ENCODE measurements at places on chromosomes 7 and 10.

- DNase-seq, result no peak
Observed at GRCh38 chr10:121525251-121526134, 72.8 kb downstream of the FGFR2 start.

DNA sequence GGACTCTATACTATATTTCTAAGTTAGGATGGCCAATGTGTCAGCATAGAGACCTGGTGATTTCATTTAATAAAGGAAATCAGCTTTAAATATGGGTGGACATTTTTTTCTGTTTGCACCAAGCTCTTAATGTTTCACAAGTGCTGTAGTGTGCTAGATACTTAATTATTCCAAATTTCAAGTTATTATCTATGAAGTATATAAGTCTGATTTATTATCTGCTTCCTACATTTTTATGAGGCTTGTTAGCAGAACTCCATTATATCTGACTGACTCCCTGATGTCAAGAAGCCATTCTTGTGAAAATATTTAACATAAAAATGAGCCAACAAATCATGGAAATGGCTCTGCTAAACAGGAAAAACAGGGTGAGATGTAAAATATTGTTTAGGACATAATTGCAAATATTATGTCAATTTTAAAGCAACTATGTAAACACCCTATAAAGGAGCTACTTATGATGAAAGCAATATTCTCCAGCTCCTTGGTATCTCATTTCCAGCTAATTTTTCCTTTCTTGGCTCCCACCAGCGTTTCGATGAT is 1415.2 kb downstream of the GATA3 start:
- DNase-seq, result no peak

DNA sequence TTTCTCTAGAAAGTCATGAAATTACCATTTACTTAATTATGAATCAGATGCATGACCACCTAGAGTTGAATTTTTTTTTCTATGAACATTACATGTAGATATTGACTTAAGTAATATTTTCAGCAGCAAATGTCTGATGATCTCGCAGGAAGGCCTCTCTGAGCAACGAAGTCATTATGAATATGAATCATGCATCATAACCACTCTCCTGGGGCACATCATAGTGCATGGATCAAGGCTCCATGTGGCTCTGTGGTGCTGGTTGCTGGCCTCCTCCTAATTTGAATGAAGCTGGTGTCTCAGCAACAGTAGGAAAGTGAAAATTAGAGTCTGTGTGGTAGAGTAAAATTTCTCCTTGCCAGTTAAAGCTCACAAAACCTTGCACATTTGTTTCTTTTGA is 121.4 kb upstream of the INHBA start:
- peak; percentile 63 for DNase-seq

DNA sequence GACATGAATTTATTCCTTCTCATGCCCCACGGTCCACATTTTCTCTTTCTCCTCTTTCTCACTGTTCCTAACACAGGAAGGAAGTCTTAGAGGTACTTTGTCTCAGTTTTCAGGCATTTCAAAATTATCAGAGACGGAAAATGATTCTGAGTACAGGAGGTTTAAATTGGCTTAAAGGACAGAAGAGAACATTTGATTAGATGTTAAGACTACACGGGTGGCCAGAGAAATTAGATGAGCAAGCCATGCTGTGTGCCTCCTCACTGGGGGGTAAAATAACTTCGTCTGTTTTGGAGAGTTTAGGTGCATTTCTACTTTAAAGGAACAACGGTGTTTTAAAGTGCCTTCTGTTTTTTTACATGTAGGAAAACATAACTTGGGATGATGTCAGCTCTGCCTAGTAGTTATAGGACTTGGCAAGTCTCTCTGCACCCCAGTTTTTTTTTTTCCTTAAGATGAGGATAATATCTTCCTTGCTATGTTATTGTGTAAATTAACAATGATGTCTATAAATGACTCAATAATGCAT is 66.9 kb downstream of the MCMBP start:
- no peak for DNase-seq

- DNase-seq, result no peak
Observed at GRCh38 chr10:64101606-64102263, 580.5 kb downstream of the REEP3 start.

GRCh38 chr7:155645662-155646061 is 1.2 kb downstream of the RBM33 start:
- no peak for DNase-seq

GRCh38 chr7:4753598-4754432 is 21.6 kb upstream of the AP5Z1 start:
- DNase-seq, result no peak

- no peak for DNase-seq
Observed at GRCh38 chr10:110214371-110214826, 7.0 kb downstream of the MXI1 start.

DNA sequence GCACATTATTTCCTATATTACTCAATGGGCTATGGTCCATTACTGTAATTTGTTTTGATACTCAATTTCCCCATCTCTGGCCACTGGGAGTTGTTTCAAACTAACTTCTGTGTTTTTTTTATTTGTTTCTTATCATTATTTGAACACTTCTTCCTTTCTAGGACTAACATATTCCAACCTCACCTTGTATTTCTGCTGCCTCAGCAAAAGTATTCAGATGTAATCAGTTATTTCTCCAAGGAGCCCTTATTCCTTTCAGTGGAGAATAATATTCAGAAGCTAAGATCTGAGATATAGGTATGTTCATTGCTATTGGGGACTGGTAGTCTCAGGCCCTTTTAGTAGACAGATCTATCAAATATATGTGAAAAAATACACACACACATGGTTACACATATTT is 36.9 kb downstream of the TMEM168 start:
- DNase-seq, result no peak

- no peak for DNase-seq
Observed at GRCh38 chr10:78250313-78251015, 216.8 kb downstream of the RPS24 start.

DNA sequence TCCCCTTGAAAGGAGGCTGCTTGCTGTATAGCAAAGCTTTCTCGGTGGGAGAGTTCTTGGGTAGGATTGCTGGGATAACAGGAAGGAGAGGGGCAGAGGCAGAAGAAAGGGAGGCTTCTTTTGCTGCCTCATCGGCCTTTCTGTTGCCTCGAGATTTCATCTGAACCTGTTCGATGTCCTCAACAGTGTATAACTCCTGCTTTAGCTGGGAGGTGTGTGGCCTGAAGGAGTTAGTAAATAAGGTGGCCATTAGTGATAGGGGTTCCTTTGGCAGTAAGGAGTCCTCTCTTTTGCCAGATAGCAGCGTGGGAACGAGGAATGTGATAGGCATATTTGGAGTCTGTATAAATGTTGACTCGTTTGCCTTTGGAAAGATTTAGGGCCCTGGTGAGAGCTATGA is 20.0 kb downstream of the SCIN start:
- no peak for DNase-seq

DNA sequence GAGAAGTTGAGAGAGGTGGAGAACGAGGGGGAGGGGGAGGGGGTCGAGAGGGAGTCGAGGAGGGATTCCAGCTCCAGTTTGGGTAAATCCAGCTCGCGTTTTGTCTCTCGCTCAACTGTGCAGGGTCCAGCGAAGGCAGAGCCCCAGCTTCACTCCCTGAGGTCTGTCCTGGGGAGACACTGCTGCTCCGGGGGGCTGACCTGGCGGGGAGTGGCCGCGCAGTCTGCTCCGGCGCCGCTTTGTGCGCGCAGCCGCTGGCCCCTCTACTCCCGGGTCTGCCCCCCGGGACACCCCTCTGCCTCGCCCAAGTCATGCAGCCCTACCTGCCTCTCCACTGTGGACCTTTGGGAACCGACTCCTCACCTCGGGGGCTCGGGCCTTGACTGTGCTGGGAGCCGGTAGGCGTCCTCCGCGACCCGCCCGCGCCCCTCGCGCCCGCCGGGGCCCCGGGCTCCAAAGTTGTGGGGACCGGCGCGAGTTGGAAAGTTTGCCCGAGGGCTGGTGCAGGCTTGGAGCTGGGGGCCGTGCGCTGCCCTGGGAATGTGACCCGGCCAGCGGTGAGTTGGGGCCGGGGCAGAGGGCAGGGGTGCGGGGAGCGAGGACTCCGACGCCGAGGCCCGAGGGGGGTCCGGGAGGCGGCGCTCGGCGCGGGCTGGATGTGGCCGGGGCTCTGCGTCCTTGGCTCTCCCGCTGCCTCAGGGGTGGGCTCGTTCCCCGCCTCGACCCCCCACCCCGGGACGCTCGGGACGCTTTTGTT is at the start of gene TET1:
TSS of gene TET1 (plus strand) at position 152 of the 757 bp plus-strand sequence. CDS start 12,002 bp downstream, outside the sequence.
- no peak for DNase-seq

DNA sequence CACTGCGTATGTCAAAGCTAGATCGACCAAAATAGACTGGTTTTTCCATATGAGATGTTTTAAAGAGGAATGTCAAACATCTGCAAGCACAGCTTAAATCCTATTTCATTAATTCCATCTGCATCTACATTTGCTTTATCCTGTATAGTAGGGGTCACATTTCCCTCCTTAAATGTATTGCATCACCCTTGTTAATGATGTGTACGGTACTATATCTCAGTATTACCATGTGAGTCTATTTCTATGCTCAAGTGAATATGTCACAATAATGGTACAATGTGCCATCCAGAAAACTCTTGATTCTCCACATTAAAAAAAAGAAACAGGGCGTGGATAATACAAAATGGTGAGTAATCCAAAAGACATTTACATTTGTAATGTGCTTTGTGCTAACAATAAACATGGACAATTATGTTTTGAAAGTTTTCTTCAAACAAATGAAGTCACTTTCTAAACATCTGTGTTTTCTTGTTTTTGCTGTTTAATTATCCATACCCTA is 56.6 kb downstream of the TWIST1 start:
- DNase-seq, result peak; percentile 38

DNA sequence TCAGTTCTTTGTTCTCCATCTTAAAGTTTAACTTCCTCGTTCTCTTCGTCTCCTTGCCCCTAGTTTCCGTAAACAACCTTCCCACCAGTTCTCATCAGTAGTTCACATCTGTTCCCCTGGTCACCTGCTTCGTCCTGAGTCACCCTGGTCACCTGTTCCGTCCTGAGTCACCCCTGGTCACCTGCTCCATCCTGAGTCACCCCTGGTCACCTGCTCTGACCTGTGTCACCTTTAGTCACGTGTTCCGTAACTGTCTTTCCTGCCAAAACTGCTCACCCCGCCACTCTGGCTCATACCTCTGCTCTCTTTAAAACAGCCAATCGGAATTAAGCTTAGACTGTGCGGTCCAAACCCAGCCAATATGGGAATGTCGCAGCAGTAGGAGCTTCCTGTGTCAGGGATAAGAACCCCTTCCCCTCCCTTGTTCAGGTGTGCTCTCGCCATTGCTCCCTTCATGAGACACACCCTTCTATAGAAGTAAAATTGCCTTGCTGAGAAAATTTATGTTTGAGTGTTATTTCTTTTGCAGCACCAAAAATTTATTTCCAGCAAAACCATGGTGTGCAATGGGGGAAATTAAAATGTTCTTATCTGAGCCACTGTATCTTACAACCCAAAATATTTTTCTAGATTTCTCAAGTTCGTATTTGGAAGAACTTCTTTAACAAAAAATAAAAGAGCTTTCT is 112.2 kb downstream of the VIM start:
- no peak for DNase-seq

- peak; percentile 69 for DNase-seq
Observed at GRCh38 chr7:129574487-129574886, 37.0 kb upstream of the NRF1 start.

GRCh38 chr10:130345728-130346127 is 209.5 kb downstream of the GLRX3 start:
- no peak for DNase-seq

DNA sequence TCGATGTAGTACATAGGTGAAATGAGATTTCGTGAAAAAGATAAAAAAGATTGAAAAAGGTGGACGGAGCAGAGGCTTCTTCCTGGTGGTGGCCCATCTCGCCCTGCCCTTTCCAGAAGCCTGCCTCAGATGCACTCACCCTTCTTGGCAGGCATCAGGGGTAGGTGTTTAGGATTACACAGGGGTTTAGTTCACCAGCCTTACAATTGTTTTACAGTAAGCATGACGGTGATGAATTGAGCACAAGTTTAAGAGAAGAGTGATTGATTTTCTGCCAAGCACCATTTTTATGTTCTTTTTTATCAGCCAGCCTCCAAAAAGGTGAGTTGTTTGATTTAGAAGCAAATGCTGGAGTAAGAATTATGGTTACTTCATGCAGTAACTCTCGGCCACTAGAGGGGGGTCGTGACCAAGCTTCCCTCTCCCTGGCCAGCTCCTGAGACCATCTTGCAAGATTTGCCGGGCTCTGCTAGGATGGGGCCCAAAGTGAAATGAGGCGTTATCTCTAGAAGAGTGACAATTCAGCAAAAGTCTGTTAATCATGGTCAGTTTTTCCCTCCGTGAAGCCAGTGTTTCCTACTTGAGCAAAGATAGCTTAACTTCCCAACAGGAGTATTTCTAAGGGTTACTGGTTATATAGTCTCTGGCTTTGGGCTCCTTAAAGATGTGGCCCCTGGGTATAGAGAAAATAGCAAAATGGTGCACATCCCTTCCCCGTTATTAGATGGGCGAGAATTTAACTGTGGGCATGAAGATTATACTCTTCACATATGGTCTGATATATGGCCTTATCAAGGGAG is 228.8 kb downstream of the BMPER start:
- peak; percentile 41 for DNase-seq
